ENCODE measurements at places on chromosomes 12 and 14.

GRCh38 chr14:90405755-90406154 is 8.9 kb downstream of the CALM1 start:
- no peak for DNase-seq

- no peak for DNase-seq
These were observed 2.7 kb upstream of the ASPG start for GRCh38 chr14:104082807-104083206.

DNA sequence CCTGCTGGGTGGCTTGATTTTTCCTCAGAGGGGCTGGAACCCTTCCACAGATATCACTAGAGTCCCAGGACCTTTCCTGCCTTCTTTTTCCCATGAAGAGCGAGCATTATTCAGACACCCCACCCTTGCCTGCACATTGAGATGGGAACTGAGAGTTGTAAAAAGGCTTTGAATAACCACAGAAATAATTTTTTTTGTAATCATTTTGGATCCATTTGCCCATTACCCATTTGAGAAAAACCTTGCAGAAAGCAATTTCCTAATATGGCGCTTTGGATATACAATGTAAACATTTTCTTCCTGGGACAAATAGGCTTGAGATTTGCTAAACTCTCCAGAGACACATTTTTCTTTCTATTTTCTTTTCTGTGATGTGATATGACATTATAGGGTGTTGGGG is 250.6 kb downstream of the MSRB3 start:
- DNase-seq: no peak

- DNase-seq: no peak
These were observed 63.2 kb downstream of the SLC24A4 start for GRCh38 chr14:92386165-92386564.

- no peak for DNase-seq
These were observed 92.9 kb downstream of the ATP23 start for GRCh38 chr12:58034311-58034710.

GRCh38 chr14:104293851-104294627 is 155.7 kb downstream of the KIF26A start:
- DNase-seq: no peak

GRCh38 chr14:24508155-24508840 is at the start of gene CMA1:
Gene CMA1 (minus strand): TSS chr14:24508265. CDS start chr14:24508235, 30 bp downstream.
- no peak for DNase-seq

DNA sequence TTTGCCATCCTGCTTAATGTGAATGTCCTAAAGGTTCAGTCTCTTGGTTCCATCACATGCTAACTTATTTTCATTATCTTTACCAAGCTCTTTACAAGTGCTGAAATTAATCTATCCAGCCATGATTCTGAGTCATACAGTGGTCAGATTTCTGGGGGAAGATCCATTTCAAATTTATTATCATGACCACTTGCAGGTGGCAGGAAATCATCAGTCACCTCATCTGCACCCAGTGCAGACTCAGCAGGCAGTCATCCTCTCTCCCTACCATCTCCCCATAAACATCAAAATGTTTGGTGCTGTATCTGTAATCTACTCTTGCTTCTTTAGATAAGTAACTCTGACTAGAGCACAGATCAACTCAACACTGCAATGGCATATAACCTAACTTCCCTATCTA is 23.5 kb downstream of the ATG14 start:
- DNase-seq: peak; percentile 24

Data from AG10803 (cell line).